Neural progenitor cell (in vitro differentiated cells): ENCODE measurements at places on chromosomes 12 and 14. TPM values are rescaled to one million over a fixed set of nuclear protein-coding genes. Genes with fewer than 3 reads are reported as not detected.

DNA sequence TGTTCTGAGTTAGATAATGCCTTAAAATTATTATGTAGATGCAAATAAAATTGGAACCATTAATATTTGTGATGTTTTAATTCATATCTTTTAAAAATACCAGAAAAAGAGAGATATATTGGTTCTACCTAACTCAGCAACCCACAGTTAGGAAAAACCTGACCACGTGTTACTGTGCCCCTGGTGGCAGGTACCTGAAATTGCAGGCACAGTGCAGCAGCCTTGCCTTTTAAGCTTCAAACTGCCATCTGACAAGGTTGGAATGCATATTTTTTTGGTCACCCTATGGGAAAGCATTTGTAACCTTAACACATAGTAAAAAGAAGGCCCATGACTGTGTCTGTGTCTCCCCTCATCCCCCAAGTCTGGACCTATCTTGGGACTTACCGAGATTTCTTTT is 109.4 kb upstream of the NOS1 start:
- DNase-seq = no peak
- no peaks in the 10 kb centered on the region for H3K36me3 ChIP-seq
- no peak overlapping the region for H3K27ac ChIP-seq
- H3K4me1 ChIP-seq = no peaks in the 10 kb centered on the region
- no peaks in the 10 kb centered on the region for H3K27me3 ChIP-seq

GRCh38 chr12:40224439-40225291 is at the start of gene LRRK2:
LRRK2 (plus strand) TSS chr12:40224997; CDS start chr12:40225132, 135 bp downstream.
- peaks cover 54% of the 10 kb centered on the region for H3K27me3 ChIP-seq
- peak; percentile 54 for DNase-seq
- no peak within 1 kb of the TSS for H3K27ac ChIP-seq

GRCh38 chr14:20190596-20190995 is at the start of gene OR11G2:
OR11G2 (plus strand) TSS chr14:20190896; CDS start chr14:20197438, 6,542 bp downstream.
- no peaks in the 10 kb centered on the region for H3K36me3 ChIP-seq
- no peaks in the 10 kb centered on the region for H3K4me1 ChIP-seq
- no peak within 1 kb of the TSS for H3K27ac ChIP-seq
- H3K4me3 ChIP-seq = no peak within 1 kb of the TSS

DNA sequence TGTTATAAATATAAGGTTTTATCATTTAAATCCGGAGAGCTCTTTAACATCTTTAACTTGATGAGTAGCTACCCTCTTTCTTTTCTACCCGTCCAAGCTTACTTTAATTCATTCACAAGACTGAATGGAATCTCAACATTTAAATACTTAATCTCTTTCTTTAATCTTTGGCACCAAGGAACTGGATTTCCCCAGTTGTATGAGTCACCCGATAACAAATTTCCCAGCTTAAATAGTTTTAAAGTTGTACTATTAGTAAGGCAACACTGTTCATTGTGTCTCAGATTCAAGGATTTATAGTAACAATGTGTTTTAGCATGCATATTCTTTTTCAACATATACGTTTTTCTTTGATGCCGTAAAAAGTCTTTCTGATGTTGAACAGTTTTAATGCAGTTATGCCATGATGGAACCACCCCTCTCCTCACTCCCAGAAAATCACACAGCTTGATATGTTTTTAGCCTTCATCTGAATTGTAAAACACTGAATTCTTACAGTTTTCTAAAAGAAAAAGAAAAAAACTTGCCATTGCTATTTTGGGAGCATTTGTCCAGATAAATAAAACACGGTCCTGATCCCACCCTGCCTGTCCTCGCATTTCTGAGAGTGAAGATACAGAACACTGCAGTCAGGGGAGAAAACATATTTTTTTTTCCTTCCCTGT is 16.0 kb upstream of the LRP6 start:
- H3K36me3 ChIP-seq = no peaks in the 10 kb centered on the region
- no peak overlapping the region for H3K27ac ChIP-seq
- no peak overlapping the region for H3K4me3 ChIP-seq
- DNase-seq = no peak
- H3K27me3 ChIP-seq = no peaks in the 10 kb centered on the region

TPPP2 gene
- not detected in 2 replicates for total RNA-seq

- no peaks in the 10 kb centered on the region for H3K36me3 ChIP-seq
- H3K4me1 ChIP-seq = peaks cover 26% of the 10 kb centered on the region
- H3K27ac ChIP-seq = no peak overlapping the region
- peaks cover 67% of the 10 kb centered on the region for H3K27me3 ChIP-seq
These were observed 7.8 kb downstream of the AMN start for GRCh38 chr14:102930138-102930752.

GRCh38 chr12:116125956-116126566 is 151.4 kb downstream of the MED13L start:
- H3K27ac ChIP-seq = peak overlapping the region; percentile 61
- DNase-seq = peak; percentile 24
- H3K36me3 ChIP-seq = no peaks in the 10 kb centered on the region
- no peaks in the 10 kb centered on the region for H3K27me3 ChIP-seq
- H3K4me3 ChIP-seq = no peak overlapping the region

GRCh38 chr14:34374998-34375740 is 86.9 kb downstream of the SPTSSA start:
- no peaks in the 10 kb centered on the region for H3K36me3 ChIP-seq
- H3K27ac ChIP-seq = no peak overlapping the region
- H3K4me3 ChIP-seq = no peak overlapping the region
- no peak for DNase-seq
- H3K4me1 ChIP-seq = peaks cover 3% of the 10 kb centered on the region

RTL1 gene
- 0.15 and 0.65 TPM in 2 replicates for total RNA-seq

GRCh38 chr14:50928002-50928635 is 16.2 kb downstream of the PYGL start:
- no peak overlapping the region for H3K4me3 ChIP-seq
- no peak for DNase-seq
- H3K4me1 ChIP-seq = peaks cover 8% of the 10 kb centered on the region
- no peak overlapping the region for H3K27ac ChIP-seq
- no peaks in the 10 kb centered on the region for H3K27me3 ChIP-seq
- H3K36me3 ChIP-seq = no peaks in the 10 kb centered on the region

- no peak overlapping the region for H3K27ac ChIP-seq
- no peak for DNase-seq
- H3K4me3 ChIP-seq = no peak overlapping the region
- H3K27me3 ChIP-seq = no peaks in the 10 kb centered on the region
- H3K36me3 ChIP-seq = no peaks in the 10 kb centered on the region
These were observed 170.0 kb upstream of the SLC16A7 start for GRCh38 chr12:59425798-59426197.

GRCh38 chr12:111488798-111489197 is 83.1 kb downstream of the SH2B3 start:
- H3K4me1 ChIP-seq = no peaks in the 10 kb centered on the region
- H3K36me3 ChIP-seq = peaks cover 24% of the 10 kb centered on the region
- H3K27me3 ChIP-seq = no peaks in the 10 kb centered on the region
- H3K4me3 ChIP-seq = no peak overlapping the region
- no peak overlapping the region for H3K27ac ChIP-seq
- DNase-seq = no peak

GRCh38 chr12:591167-592023 is 71.8 kb downstream of the NINJ2 start:
- no peaks in the 10 kb centered on the region for H3K27me3 ChIP-seq
- no peaks in the 10 kb centered on the region for H3K4me1 ChIP-seq
- H3K36me3 ChIP-seq = no peaks in the 10 kb centered on the region
- H3K4me3 ChIP-seq = no peak overlapping the region
- H3K27ac ChIP-seq = no peak overlapping the region
- no peak for DNase-seq

SMIM41 gene
- total RNA-seq = not detected in 2 replicates

- H3K27me3 ChIP-seq = no peaks in the 10 kb centered on the region
- DNase-seq = no peak
- H3K4me3 ChIP-seq = no peak overlapping the region
- H3K4me1 ChIP-seq = no peaks in the 10 kb centered on the region
- H3K36me3 ChIP-seq = no peaks in the 10 kb centered on the region
These were observed 43.7 kb downstream of the ADCK1 start for GRCh38 chr14:77843651-77844050.

DNA sequence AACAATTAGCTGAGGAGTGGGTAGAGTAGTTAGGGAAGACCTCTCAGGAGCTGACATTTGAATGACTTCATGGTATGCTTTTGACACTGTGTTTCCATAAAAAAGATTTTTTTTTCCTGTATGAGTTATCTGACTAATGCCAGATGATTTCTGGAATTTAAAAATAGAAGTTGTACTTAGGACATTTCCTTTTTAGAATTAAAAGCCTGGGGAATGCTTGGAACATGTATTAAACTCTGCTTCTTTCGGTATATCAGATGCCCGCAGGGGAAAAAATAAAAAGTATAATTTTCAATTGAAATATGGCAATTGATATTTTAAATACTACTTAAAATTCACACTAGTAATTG is 41.1 kb downstream of the BRMS1L start:
- H3K27me3 ChIP-seq = no peaks in the 10 kb centered on the region
- H3K4me1 ChIP-seq = no peaks in the 10 kb centered on the region
- DNase-seq = no peak
- no peak overlapping the region for H3K27ac ChIP-seq
- peaks cover 24% of the 10 kb centered on the region for H3K36me3 ChIP-seq

- H3K4me1 ChIP-seq = peaks cover 10% of the 10 kb centered on the region
- no peak overlapping the region for H3K27ac ChIP-seq
- H3K27me3 ChIP-seq = no peaks in the 10 kb centered on the region
- no peaks in the 10 kb centered on the region for H3K36me3 ChIP-seq
These were observed 415.9 kb downstream of the BCL11B start for GRCh38 chr14:98855926-98856715.

DNA sequence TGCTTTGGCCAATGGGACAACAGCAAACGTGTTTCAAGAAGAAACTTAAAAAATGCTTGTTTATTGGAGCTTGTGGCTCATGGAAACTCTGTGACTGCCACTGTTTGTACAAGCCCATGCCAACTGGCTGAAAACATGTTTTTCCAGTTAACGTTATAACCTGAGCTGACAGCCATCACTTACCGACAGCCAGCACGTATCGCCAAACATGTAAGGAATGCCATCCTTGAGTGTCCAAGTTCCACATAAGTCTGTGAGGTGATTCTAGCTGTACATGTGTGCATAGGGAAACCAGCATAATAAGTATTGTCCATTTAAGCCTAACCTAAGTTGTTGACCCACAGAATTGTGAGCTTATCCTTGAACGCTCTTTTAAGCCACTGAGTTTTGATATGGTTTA is 596.9 kb downstream of the TRHDE start:
- DNase-seq = no peak
- no peaks in the 10 kb centered on the region for H3K27me3 ChIP-seq
- peaks cover 13% of the 10 kb centered on the region for H3K4me1 ChIP-seq
- H3K4me3 ChIP-seq = no peak overlapping the region

TAS2R20 gene
- 6.4 and 7.4 TPM in 2 replicates for total RNA-seq

CISTR gene
- total RNA-seq = not detected in 2 replicates

DNA sequence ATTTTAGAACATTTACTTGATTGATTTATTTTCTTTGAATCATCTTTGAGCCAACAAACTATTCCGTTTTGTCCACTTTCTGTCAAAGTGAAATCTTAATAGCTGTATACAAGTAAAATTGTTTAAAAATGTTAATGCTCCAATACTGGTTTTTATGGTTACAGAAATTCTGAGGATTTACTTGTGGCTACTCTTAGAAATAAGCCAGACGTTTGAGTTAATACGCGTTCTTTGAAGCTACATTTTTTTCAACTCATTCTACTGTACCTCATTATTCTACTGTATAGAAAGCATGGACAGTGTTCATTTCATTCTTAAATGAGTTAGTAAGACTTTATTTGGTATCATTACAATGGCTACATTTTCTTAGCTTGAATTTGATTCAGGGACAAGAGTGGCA is 996.2 kb upstream of the FLRT2 start:
- H3K27me3 ChIP-seq = no peaks in the 10 kb centered on the region
- H3K4me3 ChIP-seq = no peak overlapping the region
- H3K4me1 ChIP-seq = no peaks in the 10 kb centered on the region
- H3K27ac ChIP-seq = no peak overlapping the region

- H3K36me3 ChIP-seq = no peaks in the 10 kb centered on the region
- no peak for DNase-seq
- H3K27ac ChIP-seq = no peak overlapping the region
- peaks cover 26% of the 10 kb centered on the region for H3K4me1 ChIP-seq
- H3K27me3 ChIP-seq = no peaks in the 10 kb centered on the region
- no peak overlapping the region for H3K4me3 ChIP-seq
These were observed 38.7 kb downstream of the SLC6A12 start for GRCh38 chr12:175250-175649.

DNA sequence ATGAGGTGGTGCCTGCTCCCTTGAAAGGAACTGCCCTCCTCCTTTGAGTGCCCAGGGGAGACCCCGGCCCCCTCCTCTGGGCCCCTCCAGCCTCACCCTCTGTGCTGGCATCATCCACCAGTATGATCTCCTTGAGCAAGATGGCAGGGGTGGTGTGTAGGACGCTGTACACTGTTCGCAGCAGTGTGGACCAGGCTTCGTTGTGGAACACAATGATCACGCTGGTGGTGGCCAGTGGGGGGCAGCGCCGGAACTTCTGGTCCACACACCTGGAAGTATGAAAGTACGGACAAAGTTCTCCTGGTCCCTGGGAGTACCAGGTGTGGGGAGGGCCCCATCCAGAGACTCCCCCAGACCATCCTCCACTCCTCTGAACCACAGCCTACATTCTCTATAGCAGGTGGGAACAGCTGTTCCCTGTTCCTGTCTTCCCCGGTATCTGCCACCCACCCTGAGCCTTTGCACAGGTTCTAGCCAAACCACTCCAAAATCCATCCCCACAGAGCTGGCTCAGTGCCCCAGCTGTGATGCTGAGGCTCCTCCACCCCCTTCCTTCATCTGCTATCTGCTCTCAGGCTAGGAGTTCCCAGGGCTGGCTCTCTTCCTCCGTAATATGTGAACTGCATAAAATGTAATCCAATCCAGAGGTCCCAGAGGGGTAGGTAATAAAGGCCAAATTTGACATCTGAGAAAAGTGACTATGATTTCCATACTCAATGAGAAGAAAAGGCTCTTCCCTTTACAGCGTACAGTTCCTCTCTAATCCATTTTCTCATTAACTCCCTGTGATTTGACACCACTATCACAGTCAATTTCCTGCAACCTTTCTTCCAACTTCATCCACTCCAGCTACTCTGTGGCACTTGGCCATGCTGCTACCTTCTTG is 13.9 kb downstream of the GALNT6 start:
- no peak overlapping the region for H3K27ac ChIP-seq
- H3K4me1 ChIP-seq = no peaks in the 10 kb centered on the region
- peaks cover 22% of the 10 kb centered on the region for H3K27me3 ChIP-seq
- DNase-seq = no peak
- H3K4me3 ChIP-seq = no peak overlapping the region
- no peaks in the 10 kb centered on the region for H3K36me3 ChIP-seq
